ENCODE measurements at places on chromosomes 5 and 9.

DNA sequence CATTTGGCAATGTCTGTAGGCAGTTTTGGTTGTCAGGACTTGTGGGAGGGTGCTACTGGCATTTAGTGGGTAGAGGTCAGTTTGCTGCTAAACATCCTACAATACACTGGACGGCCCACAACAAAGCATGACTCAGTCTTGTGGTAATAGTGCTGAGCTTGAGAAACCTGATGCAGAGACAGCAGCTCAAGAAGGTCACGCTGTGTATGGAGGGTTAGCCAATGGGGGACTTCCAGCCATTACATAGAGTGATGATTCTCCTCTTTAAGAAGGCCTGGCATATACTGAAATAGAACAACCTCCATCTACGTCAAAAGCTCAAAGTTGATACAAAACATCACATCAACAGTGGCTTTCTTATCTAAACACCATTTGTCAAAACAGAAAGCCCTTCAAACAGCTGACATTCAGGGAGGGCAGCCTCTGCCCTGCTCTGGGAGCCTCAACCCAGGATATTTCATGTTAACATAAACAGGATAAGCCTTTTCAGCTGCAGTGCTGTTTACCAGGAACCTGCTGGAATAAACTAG is 143.0 kb downstream of the GPBP1 start:
- DNase-seq, result peak; percentile 89

GRCh38 chr5:50963971-50964745 is 297.7 kb downstream of the PARP8 start:
- peak; percentile 29 for DNase-seq

GRCh38 chr5:149438711-149439132 is 59.6 kb upstream of the IL17B start:
- DNase-seq, result no peak

DNA sequence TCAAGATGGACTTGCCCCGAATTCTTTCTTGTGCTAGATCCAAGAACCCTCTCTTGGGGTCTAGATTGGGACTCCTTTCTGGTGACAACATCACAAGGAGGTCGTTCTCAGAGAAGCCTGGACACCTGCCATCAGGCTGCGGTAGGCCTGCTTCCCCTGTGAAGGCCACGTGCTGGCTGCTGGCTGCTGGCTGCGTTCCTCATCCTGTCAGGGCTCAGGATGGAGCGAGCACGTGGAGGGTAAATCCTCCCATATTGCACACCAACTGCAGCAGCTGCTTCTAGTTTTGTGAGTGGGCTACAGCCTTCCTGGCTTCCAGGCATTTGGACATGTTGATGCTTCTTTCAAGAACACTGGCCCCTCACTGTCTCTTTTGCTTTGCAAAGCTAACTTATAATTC is 95.6 kb downstream of the HSPA4 start:
- peak; percentile 42 for DNase-seq

GRCh38 chr5:118919016-118919415 is 69.3 kb downstream of the DTWD2 start:
- no peak for DNase-seq

DNA sequence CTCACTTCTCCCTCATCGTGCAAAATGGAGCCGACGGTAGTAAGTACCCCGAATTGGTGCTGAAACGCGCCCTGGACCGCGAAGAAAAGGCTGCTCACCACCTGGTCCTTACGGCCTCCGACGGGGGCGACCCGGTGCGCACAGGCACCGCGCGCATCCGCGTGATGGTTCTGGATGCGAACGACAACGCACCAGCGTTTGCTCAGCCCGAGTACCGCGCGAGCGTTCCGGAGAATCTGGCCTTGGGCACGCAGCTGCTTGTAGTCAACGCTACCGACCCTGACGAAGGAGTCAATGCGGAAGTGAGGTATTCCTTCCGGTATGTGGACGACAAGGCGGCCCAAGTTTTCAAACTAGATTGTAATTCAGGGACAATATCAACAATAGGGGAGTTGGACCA is 979 bp downstream of the PCDHGA12 start:
- DNase-seq, result no peak

- DNase-seq, result no peak
Measured at GRCh38 chr9:70534061-70534460, 119.6 kb upstream of the KLF9 start.

DNA sequence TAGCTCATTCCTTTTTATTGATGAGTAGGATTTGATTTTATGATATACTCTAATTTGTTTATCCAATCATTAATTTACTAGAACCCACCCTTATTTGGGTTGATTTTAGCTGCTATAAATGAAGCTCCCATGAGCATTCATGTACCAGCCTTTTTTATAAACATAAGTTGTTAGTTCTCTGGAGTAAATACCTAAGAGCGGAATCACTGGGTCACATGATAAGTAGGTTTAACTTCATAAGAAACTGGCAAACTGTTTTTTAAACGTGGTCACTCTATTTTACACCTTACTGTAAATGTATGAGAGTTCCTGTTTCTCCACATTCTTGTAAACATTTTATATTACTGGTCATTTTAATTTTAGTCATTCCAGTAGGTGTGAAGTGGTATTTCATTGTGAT is 364.6 kb downstream of the NPR3 start:
- DNase-seq, result no peak

DNA sequence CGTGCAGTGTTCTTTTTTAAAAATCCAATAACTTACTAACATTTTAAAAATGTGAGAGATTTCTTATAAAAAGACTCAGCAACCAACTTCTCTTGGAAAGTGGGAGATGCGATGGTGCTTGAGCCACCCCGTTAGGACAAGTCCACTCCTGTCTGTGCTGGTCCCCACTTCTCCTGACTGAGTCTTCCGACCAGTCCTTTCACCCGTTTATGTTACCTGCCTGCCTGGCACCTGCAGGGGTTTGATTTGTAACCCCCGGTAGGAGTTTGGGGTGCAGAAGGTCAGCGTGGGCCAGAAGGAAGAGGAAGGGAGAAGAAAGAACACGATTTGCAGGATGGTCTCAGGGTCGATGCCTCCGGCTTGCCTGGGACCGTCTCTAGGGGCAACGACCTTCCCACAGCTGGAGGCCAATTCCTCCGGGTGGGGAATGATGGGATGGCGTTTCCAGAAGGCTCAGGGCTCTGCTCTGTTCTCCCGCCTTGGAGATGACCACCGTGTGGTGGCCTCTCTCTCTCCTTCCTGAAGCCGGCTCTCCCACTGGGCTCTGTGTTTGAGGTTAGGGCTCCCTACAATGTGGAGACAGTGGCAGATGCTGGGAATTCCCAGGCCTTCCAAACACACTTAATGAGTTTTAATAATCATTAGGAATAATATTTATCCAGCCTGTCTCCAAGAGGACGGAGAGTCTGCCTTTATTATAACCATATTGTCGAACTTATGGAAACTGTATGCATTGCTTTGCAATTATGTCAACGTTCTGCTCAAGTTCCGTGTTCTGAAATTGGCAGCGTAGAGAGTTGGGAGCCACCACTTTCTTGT is 14.8 kb downstream of the COL27A1 start:
- DNase-seq, result no peak

DNA sequence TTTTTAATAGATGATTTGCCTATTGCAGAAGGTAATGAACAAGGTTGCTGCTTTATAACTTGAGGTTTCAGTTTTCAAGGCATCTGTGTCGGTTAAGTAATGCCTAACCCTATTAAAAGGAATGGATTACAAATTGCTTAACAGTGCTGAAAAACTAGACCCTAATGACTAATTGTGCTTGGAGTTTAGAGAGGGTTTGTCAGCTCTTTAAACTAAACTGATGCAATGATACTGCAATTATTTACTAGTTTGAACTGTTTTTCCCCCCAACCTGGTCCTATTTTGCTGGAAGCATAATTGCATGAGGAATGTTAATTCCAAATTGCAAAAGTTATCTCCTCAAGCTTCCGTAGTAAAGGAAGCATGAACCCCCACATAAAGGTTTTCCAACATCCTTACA is 39.3 kb upstream of the TLX3 start:
- DNase-seq, result no peak

DNA sequence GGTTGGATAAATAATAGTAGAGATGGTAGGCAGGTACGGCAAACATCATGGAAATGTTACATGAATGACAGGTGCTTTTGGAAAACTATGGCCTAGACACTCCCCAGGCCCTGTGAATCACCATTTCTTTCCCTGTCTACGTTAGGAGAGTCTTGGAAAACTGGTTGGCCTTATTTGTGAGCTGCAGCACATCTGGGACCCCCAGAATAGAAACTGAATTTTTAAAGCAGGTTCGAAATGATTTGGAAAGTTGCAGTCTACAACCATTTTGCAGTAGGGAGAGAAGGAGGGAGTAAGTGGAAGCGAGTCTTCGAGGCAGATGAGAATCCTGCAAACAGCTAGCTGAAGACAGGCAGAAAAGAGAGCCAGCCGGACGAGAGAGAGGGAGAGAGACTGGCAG is 13.0 kb downstream of the C1QTNF2 start:
- no peak for DNase-seq

DNA sequence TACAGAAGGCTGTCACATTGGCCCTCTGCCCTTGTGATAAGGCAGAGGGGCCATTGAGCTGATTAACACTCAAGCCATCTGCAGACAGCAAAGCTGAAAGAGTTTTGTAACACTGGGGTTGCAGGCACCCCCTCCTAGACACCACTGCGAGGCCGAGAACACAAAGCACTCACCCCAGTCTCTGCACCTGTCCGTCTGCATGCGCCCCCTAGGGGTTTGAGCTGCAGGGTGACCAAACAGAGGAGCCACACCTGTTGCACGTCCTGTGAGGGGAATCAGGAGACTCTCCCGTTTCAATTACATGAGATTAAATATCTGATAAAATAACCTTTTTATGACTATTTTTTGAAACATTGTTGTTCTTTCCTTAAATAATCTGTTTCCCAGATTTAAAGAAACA is 1180.4 kb downstream of the CDH9 start:
- DNase-seq, result no peak

- DNase-seq, result no peak
Measured at GRCh38 chr5:43422143-43422542, 10.0 kb upstream of the CCL28 start.

GRCh38 chr5:160539431-160539830 is 117.8 kb downstream of the PTTG1 start:
- DNase-seq, result no peak

DNA sequence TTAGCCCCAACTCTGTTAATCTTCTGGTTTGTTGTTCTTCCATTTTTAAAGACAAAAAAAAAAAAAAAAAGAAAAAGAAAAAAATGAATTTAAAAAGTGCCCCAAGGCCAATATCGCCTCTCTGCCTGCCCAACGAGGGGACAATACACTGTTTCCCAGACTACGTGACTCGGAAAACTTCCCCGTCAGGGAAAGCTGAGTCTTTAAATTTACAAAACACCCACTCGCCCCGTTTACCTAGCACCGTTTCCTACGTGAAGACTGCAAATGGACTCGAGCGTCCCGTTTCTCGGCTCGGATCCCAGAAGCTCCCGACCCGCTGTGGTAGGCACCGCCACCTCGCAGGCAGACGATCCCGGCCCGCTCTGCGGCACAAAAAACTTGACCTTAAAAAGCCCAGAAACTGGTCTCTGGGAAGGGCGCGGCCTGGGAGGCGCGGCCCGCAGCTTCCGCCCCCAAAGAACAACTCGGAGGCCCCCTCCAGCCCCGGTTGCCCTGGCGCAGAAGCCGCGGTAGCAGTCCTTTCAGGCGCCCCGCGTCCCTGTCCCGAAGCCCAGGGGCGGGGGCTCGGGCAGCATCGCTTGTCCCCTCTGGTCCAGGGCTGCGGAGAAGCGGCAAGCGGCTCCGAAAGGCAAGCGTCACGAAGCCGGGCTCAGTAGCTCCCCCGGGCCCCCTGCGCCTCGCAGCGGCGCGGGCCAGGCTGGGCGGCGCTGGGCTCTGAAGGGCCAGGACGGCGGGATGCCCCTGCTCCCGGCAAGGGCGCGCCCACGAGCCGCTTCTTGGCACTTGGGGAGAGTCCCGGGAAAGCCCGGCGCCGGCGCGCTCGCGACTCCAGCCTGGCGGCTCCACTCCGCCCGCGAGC is at the start of gene GCNT4:
GCNT4 (minus strand) TSS at position 367 of the 862 bp plus-strand sequence. CDS start 22,521 bp downstream, outside the sequence.
- DNase-seq, result peak; percentile 66

GRCh38 chr9:126292736-126293521 is 33.7 kb upstream of the MVB12B start:
- DNase-seq, result no peak

- no peak for DNase-seq
Measured at GRCh38 chr9:75109210-75109839, 21.0 kb downstream of the OSTF1 start.

GRCh38 chr9:137017791-137018497 is 10.1 kb downstream of the ABCA2 start:
- no peak for DNase-seq

GRCh38 chr5:44225231-44226160 is 163.7 kb downstream of the FGF10 start:
- no peak for DNase-seq

DNA sequence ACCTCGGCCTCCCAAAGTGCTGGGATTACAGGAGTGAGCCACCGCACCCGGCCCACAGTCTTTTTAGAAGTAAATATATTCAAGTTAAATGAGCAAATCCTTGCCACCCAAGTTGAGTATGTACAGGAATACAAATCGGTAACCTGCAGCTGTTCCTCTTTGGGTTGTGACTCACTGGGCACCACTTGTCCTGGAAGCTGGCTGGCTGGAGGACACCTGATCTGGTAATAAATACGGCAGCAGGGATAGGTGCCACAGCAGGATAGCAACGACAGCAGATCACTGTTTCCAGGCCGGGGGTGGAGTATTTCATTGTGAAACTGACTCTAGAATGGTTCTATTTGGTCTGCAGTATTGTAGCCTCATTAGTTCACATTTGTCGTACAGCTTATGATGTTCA is 35.7 kb upstream of the SLC36A2 start:
- DNase-seq, result no peak

- no peak for DNase-seq
Measured at GRCh38 chr5:11174591-11174990, 413.6 kb upstream of the DAP start.

GRCh38 chr9:136044207-136044970 is 50.7 kb downstream of the NACC2 start:
- no peak for DNase-seq

DNA sequence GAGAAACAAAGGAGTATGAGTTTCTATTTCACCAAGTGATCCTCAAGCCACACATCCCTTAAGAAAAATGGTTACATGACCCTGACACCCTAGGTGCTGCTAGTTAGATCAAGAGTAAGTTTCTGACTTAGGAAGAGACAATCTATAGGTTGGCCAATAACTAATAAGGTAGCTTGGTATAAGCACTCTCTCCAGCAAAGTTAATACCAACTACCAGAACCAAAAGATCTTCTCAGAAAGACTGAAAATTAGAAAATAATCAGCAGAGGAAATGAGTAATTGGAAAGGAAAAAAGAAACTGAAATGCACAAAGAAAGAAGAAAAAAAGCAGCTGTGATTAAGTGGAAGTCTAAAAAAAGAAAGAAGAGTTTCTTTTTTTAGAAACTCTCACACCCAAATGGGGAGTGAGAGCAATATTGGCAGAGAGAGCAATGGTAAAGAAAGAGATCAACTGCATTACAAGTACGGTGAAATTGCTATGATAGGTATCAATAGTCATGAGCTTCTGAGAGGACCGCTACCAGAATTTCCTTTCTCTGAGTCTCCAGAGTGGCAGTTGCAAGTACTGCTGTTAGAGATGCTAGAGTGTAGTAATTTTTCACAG is 195.5 kb downstream of the TMEM167A start:
- DNase-seq, result no peak

DNA sequence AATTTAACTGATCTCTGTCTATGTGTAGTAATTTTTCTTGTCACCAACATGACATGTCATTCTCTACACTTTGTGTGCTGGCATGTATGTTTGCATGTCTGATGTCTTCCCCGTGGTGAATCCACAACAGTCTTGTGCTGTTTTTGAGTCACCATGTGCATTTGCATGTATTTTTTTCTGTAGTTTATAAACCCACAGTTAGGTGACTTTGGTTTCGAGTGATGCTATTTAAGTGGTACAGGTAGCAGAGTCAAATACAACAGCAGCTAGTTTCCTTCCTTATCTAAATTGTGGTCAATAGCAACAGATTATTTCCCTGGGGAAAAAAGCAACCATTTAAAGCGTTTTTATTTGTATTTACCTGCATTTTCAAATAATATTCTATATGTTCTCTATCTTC is 89.9 kb upstream of the FSD1L start:
- DNase-seq, result no peak
